NCI-H82 (cell line): ENCODE measurements at places on chromosomes 11 and 22.

DNA sequence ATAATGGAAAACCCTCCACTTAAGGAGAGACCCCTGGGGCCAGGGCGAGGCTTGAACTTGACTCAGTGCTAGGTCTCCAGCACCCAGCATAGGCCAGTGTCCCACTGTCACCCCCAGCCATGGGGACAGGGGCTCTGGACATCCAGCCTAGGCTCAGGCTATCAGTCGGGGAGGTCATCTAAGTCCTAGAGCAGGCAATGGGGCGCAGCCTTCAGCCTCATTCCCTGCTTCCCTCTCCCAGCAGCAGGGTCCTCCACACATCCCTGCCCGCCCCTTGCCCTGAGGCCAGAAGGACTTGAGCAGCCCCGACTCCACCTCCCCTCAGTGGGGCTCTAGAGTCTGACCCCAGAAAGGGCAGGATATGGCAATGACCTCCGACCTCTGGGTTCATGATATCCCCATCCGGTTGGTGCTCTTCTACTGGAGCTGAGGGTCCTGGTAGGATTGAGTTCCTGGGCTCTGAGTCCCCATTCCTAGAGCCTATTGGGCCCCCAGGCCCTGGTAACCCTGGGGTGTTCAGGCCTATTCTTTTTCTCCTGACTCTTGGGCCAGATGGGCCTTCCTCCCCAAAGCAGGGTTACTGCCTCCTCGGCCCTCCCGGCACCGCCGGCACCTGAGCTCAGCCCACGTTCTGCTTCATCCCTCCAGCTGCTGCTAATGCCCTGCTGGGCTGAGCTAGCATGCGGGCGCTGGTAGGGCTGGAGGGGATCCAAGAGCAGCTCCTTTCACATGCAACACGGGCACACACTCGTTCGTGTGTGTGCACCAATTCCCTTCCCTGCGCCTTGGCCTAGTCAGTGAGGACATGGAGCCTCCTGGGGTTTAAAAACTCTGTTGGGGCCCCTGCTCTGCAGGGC is 4.4 kb downstream of the CST6 start:
- no peak for DNase-seq

GRCh38 chr22:50531962-50532674 is 2.3 kb upstream of the TYMP start:
- no peak for DNase-seq

- no peak for DNase-seq
These were observed 1.2 kb upstream of the PDE3B start for GRCh38 chr11:14642453-14642852.

DNA sequence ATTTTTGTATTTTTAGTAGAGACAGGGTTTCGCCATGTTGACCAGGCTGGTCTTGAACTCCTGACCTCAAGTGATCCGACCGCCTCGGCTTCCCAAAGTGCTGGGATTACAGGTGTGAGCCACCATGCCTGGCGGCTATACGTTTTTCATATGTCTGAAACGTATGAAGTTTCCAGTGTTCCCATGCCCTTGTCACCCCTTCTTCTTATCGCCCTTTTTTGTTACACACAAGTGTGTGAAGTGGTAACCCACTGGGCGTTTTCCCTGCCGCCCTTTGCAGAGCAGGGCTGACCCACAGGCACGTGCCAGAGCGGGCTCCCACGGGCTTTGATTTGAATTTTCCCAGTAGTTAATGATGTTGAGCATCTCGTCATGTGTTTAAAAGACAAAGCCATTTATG is 17.0 kb downstream of the PIM3 start:
- DNase-seq: no peak

DNA sequence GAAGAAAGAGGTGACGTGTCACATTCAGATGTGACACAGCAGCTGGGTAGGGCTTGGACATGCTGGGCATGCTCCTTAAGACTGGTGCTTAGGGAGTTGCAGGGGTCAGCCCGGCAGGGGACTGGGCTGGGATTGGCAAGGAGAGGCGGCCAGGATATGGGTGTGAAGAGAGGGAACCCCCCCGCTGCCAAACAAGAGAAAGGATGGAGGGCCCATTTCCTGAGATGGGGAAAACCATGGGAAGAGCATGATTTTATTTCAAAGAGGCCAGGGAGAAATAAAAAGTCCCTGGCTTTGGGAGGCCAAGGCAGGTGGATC is 5.3 kb downstream of the ATF4 start:
- no peak for DNase-seq

GRCh38 chr11:130897262-130898182 is 18.8 kb downstream of the SNX19 start:
- peak; percentile 92 for DNase-seq

GRCh38 chr11:6568191-6568918 is 35.1 kb downstream of the RRP8 start:
- DNase-seq: peak; percentile 26

DNA sequence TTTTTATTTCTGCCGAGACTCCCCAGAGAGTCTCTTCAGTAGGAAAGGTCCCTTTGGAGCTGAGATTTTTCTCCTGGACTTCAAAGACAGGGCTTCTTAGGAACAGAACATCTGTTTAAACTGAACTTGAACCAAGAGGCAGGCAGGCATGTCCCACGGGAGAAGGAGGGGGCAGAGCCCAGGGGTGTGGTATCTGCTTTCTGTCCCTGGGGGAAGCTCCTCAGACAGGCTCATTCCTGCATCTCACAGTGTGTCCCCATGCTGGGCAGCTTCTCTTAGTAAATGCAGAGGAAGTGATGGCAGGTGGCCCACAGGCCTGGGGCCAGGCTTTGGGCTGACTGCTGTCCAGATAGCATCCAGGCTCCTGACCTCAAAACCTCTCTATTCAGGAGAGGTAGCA is 47.3 kb downstream of the TSPAN18 start:
- DNase-seq: peak; percentile 78

GRCh38 chr22:22031183-22031945 is 48.8 kb upstream of the TOP3B start:
- DNase-seq: no peak

DNA sequence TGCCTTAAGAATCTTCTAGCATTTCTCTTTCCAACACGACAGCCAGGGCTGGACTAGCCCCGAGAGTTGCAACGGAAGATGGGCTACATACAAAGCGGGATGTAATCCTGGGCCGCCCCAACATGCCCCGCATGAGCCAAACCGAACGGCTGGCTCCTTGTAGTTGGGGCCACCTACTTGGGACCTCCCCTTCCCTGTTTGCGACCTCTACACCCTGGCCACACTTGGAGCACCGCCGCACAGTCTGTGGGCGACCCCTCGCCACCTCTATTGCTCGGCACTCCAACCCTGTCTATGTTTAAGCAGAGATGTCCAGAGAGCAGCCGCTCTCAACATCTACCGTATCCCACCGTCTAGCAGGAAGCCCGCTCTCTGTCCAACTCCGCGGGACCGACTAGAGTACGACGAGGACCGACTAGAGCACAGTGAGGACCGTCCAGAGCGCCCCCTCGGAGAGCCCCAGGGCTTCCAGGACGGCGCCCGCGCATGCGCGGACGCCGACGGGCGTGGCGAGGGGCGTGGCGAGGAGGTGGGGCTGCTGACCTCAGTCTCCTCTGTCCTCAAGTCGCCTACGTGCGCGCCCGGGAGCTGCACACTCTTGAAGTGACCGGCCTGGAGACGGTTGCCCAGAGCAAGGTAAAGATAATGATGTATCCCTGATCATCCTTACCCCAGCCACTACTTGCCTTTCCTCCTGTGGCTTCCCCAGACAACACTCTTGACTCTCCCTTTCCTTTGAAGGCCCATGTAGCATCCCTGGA is 32.3 kb downstream of the NEAT1 start:
- DNase-seq: peak; percentile 92

- no peak for DNase-seq
These were observed 73.0 kb downstream of the RAB30 start for GRCh38 chr11:82998697-82999096.

DNA sequence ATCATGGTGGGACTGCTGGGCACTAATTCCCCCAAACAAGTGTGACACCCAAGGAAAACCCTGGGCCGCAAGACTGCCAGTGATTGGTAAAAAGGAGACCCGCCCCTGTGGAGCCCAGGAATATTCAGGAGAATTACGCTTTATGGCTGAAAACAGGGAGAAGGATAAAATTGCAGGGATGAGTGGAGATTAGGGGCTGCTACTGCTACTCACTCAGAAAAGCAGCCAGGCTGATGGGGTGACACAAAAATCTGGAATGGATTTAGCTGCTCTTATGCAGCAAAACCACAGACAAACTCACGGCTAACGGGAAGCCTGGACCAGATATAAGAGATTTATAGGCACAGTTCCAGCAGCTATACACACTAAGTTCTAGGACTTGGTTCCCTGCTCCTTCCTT is 4.4 kb upstream of the FBXO3 start:
- peak; percentile 75 for DNase-seq

GRCh38 chr22:49961601-49962011 is 1.0 kb downstream of the PIM3 start:
- no peak for DNase-seq

- no peak for DNase-seq
These were observed 121.6 kb downstream of the PAX6 start for GRCh38 chr11:31689559-31689958.

DNA sequence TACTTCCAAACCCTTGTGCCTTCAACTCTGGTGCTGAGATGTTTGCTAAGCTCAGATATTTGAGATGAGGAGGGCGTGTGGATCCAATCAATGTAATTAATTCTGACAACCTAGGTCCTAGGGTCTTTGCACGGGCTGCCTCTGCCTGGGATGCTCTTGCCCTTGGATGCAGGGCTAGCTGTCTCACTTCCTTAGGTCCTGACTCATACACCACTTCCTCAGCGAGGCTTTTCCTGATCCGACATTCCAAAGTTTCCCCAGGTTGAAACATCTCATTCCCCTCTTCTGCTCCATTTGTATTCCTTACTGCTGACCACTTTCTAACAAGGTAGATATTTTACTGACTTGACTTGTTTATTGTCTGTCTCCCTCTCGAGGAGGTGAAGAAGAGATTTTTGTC is 43.0 kb upstream of the NTM start:
- DNase-seq: no peak

- DNase-seq: peak; percentile 89
These were observed 2.3 kb upstream of the FOLR1 start for GRCh38 chr11:72189455-72190250.

DNA sequence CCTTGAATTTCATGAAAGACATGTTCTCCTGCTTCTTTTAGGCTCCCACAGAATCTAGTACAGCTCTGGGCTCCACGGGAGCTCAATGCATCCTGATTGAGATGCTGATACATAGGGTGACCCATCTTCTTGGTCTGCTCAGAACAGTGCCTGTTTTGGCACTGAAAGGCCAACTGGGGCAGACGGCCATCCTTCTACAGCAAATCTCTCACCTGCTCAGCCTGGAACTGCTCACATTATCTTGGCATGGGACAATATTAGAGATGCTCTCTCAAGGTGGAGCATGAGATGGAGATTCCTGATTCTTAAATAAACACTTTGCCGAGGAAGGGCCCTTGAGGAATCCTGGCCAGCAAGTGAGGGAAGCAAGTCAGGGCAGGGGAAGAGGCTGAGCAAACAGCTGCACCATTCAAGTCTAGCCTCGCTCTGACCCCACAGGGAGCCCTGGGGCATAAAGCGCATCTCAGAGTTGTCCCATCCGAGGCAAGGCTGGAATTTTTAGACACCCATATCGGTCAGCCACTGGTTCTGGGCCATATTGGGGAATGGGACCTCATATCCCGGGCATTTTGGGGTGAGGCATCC is 58.4 kb upstream of the CSNK2A3 start:
- no peak for DNase-seq

GRCh38 chr22:30414525-30415047 is 11.0 kb upstream of the MTFP1 start:
- no peak for DNase-seq

- DNase-seq: peak; percentile 50
These were observed at the start of gene KIRREL3 for GRCh38 chr11:127000291-127000968. TSS of gene KIRREL3 (minus strand) at chr11:127000770.

DNA sequence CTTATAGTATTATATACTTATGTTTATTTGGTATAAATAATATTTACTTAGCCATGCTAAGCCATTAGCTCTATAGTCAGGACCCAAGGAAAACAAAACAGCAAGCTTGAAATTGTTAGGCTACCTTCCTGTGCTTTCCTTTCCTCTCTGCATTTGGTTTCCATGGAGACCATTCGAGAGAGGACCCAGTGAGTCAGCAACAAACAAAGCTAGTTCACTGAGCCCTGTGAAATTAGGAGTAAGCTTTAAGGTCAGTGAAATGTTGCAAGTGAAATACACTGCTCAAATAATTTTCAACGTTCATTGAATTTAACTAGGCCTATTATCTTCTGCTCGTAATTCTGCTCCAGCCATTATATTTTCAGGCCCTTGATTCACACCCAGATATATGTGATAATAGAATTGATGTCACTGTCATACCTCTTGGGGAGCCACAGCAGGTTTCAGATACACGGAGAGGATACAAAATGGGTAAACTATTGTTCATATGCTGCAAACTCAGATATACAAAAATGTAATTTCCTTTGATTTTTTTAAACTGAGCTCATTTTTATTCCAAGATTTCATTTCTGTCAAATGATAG is 9.1 kb upstream of the OR10D3 start:
- peak; percentile 42 for DNase-seq

DNA sequence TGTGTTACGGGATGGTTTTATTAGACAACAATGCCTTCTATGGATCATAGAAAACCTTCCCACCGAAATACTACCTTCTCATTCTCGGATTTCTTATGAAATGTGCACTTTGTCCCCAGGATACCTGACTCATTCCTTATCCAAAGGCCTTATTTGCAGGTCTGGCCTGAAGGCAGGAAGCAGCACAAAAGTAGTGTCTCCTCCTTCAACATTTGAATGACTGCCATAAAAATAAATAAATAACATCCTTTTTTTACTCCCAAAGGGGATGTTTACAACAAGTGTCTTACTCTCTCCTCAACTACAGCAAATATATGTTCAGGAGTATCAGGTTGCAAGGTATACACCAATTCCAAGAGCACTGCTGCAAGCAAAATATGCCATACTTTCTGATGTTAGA is 41.6 kb upstream of the PAK1 start:
- DNase-seq: no peak

- DNase-seq: peak; percentile 66
These were observed 9.6 kb downstream of the SMTNL1 start for GRCh38 chr11:57546869-57547475.

- no peak for DNase-seq
These were observed 387.8 kb downstream of the CTTN start for GRCh38 chr11:70786021-70786665.

DNA sequence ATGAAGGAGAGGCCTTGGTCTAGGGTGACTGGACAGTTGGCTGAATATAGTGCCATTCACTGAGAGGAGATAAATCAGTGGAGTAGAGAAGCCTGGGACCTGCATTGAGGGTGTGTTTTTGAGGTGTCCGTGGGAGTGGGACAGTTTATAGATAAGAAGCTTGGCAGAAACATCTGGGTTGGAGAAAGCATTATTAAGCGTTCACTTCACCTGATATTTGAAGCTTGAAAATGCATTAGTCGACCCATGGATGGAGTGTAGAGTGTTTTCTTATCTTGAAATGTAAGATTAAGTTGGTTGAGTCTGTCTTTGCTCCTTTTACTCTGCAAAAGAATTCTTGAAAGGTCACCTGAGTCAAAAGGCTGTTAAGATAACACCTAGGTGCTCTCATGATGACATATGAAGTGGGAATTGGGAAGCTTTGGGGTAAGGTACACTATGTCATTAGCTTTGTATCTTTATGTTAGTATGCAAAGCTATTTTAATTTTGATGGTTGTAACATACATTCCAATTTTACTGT is 160.7 kb downstream of the ARHGAP42 start:
- no peak for DNase-seq

GRCh38 chr22:50504369-50505211 is 2.9 kb downstream of the LMF2 start:
- DNase-seq: no peak
